ENCODE measurements at places on chromosomes 4 and X.

DNA sequence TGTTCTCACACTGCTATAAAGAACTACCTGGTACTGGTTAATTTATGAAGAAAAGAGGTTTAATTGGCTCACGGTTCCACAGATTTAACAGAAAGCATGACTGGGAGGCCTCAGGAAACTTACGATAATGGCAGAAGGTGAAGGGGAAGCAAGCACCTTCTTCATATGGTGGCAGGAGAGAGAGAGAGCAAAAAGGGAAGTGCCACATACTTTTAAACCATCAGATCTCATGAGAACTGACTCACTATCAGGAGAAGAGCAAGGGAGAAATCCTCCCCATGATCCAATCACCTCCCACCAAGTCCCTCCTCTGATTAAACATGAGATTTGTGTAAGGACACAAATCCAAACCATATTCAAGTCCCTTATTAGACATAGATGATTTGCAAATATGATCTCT, 12.3 kb upstream of the RAP2C start:
- no peak for DNase-seq

- DNase-seq = no peak
Measured at GRCh38 chr4:18566970-18567799, 545.6 kb upstream of the LCORL start.

GRCh38 chr4:47566566-47566965, 81.5 kb downstream of the ATP10D start:
- DNase-seq = no peak

- no peak for DNase-seq
Measured at GRCh38 chr4:170227928-170228327, 138.2 kb upstream of the AADAT start.

- no peak for DNase-seq
Measured at GRCh38 chr4:57504797-57505530, 394.8 kb upstream of the IGFBP7 start.

GRCh38 chr4:69639542-69639941, at the start of gene UGT2A2:
UGT2A2 (minus strand) TSS chr4:69639642; CDS start chr4:69639640, 2 bp downstream.
- DNase-seq = no peak

GRCh38 chr4:109007976-109008375, 245.1 kb upstream of the ETNPPL start:
- no peak for DNase-seq

Measured in left hindlimb (tissue), 1 donor.